ENCODE measurements at places on chromosomes 4 and X.

GRCh38 chrX:40440866-40441265 lies 139.9 kb upstream of the ATP6AP2 start:
- DNase-seq: no peak

DNA sequence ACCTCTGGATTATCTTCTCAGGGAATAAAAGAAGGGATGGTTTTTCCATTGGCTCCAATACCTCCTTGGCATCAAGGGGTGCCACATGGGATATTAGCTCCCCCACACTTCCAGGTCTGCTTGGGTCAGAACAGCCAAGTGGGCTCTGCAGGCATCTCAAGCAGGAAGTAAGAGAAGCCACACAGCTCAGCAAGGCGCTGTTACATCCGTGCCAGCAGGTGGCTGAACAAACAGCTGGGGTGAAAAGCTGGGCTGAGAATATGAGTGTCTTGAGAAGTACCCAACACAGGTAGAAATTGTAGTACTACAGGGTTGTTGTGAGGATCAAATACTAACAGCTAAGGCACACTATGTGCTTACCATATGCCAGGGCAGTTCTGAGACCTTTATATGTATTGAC lies 76.7 kb upstream of the TMEM150C start:
- no peak for DNase-seq

GRCh38 chr4:189436207-189436606 lies 504.5 kb upstream of the FRG1 start:
- DNase-seq: no peak

- no peak for DNase-seq
Measured at GRCh38 chr4:133152330-133152821, 3.3 kb downstream of the PCDH10 start.

DNA sequence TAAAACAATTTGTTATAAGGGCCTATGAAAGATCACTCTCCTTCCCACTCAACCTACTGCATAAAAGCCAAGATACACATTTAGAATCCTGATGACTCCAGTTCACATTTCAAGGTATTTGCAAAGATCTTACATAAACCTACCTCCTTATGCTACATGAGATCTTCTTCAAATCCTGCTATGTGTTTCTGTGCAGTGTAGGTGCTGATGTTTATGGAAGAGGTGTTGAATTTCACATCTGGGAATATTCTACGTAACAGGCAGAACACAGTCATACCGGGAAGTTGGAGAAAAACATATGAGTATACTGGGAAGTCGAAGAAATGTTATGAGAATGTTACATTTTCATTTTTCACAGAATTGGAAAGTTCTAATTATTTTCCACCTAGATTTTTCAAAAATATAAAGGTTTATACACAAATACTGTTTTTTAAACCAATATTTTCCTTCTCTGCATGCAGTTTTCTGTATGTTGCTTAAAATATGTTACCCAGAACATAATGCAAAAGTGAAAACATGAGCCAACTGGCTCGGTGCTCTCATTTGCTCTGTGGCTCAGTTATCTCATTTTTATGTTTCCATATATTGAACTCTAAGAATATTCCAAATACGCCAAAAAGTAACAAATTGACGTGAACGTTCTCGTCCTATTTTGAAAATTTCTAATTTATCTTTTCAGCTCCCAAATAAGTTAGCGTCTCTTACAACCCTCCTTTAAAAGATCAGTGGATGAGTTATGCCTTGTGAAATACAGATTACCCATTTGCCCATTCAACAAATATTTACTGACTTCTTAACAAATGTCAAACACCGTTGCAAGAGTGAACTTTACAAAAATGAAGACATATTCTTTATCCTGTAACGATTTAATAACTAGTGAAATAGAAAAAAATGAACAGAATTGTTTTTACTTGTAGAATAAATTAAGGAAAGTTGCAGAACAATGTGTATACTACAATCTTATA lies 899.3 kb downstream of the STIM2 start:
- DNase-seq: no peak
